ENCODE measurements at places on chromosomes 2 and 18.

DNA sequence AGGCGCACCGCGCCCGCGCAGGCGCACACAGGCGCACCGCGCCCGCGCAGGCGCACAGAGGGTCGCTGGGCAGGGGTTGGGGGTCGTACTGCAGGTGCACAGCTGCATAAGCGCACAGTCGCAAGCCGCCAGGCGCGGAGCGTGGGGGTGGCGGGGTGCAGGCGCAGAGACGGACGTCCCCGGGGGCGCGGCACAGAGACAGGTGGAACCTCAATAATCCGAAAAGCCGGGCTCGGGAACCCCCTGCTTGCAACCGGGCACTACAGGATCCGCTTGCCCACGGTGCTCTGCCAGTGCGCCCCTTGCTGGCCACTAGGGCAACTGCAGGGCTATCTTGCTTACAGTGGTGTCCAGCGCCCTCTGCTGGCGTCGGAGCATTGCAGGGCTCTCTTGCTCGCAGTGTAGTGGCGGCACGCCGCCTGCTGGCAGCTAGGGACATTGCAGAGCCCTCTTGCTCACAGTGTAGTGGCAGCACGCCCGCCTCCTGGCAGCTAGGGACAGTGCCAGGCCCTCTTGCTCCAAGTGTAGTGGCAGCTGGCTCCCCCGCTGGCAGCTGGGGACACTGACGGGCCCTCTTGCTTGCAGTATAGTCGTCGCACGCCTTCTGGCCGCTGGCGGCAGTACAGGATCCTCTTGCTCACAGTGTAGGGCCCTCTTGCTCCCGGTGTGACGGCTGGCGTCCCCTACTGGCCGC is 34.9 kb downstream of the FAM110C start:
- H3K4me1 ChIP-seq, result no peaks in the 10 kb centered on the region
- peak; percentile 21 for DNase-seq
- H3K36me3 ChIP-seq, result no peaks in the 10 kb centered on the region
- H3K4me3 ChIP-seq, result no peak overlapping the region
- no peaks in the 10 kb centered on the region for H3K27me3 ChIP-seq

GRCh38 chr18:62200121-62200914 is 13.3 kb downstream of the RELCH start:
- no peak for DNase-seq
- no peaks in the 10 kb centered on the region for H3K4me1 ChIP-seq
- H3K27ac ChIP-seq, result no peak overlapping the region
- no peaks in the 10 kb centered on the region for H3K36me3 ChIP-seq
- no peak overlapping the region for H3K4me3 ChIP-seq
- no peaks in the 10 kb centered on the region for H3K27me3 ChIP-seq

- peaks cover 21% of the 10 kb centered on the region for H3K27me3 ChIP-seq
- peaks cover 1% of the 10 kb centered on the region for H3K4me1 ChIP-seq
- H3K27ac ChIP-seq, result no peak overlapping the region
- H3K36me3 ChIP-seq, result no peaks in the 10 kb centered on the region
- no peak overlapping the region for H3K4me3 ChIP-seq
Observed at GRCh38 chr2:201996006-201996405, 37.6 kb upstream of the FZD7 start.

DNA sequence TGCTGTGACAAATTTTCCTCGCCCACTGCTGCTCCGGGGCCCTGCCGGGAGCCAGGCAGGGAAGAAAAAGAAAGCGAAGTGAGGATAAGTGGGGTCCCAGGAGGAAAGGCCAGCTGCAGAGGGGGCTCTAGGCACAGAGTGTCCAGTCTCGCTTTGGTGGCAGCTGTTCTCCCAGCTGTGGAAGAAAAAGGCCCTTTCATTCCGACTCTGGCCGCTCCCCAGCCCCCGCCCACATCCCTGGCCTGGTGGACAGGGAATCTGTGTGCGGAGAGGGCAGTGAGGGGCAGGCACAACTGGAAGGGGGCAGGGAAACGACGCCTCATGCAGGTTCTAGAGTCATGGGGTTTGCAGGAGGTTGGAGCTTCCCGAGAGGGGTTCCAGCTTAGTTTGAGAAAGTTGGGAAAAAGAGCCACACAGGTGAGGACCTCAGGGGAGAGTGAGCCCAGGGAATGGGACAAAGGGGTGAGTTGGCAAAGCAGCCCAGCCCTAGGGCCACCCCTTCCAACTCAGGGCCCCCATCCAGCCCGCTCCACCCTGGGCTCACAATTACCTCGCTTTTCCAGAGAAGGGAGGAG is 1.8 kb downstream of the RTKN start:
- peak; percentile 73 for DNase-seq
- H3K4me1 ChIP-seq, result peaks cover 33% of the 10 kb centered on the region
- peaks cover 5% of the 10 kb centered on the region for H3K36me3 ChIP-seq
- peak overlapping the region; percentile 85 for H3K27ac ChIP-seq
- peak overlapping the region; percentile 84 for H3K4me3 ChIP-seq
- peaks cover 12% of the 10 kb centered on the region for H3K27me3 ChIP-seq

DNA sequence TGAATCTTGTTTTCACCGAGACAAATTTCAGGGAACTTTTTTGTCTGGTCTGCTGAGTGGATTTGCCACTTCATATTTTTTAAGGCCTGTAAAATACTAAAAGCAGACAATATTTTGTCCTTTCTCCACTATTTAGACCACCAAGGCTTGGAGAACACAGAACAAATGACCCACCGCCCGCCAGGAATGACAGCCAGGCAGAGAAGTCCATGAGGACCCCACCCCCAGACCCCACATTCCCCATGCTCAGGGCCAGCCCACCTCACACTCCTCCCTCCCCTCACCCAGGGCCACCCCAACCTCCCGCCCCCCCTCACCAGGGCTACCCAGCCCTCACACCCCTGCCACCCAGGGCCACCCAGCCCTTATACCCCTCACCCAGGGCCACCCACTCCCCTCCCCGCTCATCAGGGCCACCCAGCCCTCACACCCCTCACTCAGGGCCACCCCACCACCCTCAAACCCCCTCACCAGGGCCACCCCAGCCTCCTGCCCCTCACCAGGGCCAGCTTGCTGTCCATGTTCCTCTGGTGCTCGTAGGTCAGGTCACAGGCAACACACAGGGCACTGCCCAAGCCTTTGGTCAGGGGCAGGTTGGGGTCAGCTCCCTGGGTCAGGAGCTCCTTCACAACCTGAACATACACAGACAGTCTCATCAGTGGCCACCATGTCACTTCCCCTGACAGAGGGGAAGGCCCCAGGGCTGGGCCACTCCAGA is 50.6 kb downstream of the ANKMY1 start:
- H3K27ac ChIP-seq, result no peak overlapping the region
- DNase-seq, result no peak
- H3K4me1 ChIP-seq, result no peaks in the 10 kb centered on the region
- H3K27me3 ChIP-seq, result no peaks in the 10 kb centered on the region
- H3K36me3 ChIP-seq, result peaks cover 8% of the 10 kb centered on the region

DNA sequence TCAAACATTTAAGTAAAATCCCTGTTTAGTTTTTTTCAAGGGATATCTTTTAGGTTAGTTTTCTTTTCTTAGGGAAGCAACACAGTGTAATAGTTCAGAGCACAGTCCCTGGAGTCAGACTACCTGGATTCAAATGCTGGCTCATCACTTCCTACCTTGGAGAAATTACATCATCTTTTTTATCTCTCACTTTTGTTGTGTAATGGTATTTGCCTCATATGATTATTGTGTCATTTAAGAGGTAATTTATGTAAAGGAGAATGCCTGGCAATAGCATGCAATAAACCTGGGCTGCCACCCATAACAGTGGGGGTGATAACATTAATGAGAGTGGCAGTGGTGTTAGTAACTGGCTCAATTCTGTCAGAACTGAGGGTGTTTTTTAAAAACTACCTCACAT is 26.3 kb downstream of the ERLEC1 start:
- no peaks in the 10 kb centered on the region for H3K4me1 ChIP-seq
- no peak overlapping the region for H3K4me3 ChIP-seq
- no peak overlapping the region for H3K27ac ChIP-seq
- DNase-seq, result no peak

DNA sequence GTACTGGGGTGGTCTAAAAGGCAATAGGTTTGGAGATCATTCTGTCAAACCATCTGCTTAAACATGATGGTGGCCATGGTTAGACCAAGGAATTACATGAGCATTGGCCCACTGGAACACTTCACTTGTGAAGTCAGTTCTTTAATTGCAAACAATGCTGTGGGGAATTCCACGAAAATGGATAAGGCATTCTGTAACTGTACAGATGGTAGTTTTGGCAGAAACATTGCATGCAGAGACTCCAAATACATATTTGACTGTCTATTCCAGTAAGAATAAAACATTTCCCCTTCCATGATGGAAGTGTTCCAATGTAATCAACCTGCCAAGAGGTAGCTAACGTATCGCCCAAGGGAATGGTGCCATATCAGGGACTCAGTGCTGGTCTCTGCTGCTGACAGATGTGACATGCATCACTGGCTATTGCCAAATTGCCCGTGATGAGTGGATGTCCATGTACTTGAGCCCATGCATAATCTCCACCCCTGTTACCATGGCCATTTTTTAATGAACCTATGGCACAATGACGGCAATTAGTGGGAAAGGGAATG is 417.9 kb downstream of the CDH7 start:
- no peaks in the 10 kb centered on the region for H3K27me3 ChIP-seq
- no peak overlapping the region for H3K27ac ChIP-seq
- no peak for DNase-seq
- H3K36me3 ChIP-seq, result no peaks in the 10 kb centered on the region
- H3K4me1 ChIP-seq, result no peaks in the 10 kb centered on the region

DNA sequence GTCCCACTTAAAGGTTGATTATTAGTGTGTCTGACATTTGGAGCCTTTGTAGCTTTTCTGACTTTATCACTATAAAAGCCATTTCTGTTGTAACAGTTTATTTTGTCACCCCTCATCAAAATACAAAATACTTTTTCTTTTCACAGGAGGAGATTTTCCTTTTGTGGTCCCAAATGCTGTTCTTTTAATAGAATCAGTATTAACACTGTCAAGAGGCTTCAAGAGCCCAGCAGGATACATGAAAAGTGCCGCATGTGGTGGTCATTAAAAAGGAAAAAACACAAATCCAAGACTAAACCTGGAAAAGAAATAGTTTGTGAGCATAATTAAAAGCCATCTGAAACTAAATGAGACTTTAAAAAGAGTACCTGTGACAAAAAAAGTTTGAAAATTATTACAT is 515.7 kb downstream of the DCDC2C start:
- H3K27me3 ChIP-seq, result no peaks in the 10 kb centered on the region
- no peak for DNase-seq
- no peak overlapping the region for H3K27ac ChIP-seq
- no peaks in the 10 kb centered on the region for H3K36me3 ChIP-seq

GRCh38 chr2:30110773-30111172 is 36.0 kb upstream of the YPEL5 start:
- no peaks in the 10 kb centered on the region for H3K36me3 ChIP-seq
- H3K4me3 ChIP-seq, result no peak overlapping the region
- H3K27me3 ChIP-seq, result no peaks in the 10 kb centered on the region
- DNase-seq, result no peak

Measured in mesenchymal stem cell (in vitro differentiated cells and primary cell).